ENCODE measurements at places on chromosomes 2 and 18.
A peak's percentile ranks its signal among the peaks of the same experiment; 100 is the strongest.

- no peak for DNase-seq
Measured at GRCh38 chr2:15038366-15039364, 406.1 kb downstream of the LRATD1 start.

- DNase-seq: no peak
Measured at GRCh38 chr2:156385242-156385641, 50.9 kb upstream of the GPD2 start.

DNA sequence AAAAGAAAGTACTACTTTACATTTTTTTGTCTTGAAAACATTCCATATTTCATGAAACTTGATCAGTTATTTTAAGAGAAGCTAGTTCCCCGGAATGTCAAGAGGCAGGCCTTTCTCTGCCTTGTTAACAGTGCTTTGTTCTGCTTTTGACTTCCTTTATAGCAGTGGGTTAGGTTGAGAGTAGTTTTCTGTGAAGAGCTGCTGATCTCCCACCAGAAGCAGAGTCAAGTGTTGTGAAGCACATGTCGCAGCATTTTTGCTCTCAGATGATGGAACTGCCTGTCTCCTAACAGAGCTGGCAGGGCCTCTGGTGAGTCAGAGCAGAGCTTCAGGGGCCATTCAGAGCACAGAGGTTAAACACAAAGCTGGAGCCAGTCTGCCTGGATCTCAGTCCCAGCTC lies 871.8 kb downstream of the SLC4A3 start:
- DNase-seq: peak; percentile 62

DNA sequence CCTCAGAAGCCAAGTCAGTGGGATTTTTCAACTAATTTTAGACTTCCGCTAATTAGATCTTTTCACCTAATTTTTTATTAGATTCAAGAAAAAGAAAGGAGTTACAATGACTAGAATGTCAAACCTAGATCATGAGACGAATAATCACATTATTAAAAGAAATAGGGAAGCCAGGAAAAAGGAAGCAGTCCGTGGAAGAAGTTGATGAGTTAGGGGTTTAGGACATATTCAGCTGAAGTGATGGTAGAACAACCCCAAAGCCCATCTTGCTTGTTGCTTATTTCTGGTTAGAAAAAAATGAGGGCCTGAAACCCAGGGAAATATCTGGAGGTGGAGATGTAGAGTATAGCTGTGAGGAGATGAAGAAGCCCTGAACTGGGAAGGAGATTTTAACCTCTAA lies 8.0 kb downstream of the KLF7 start:
- no peak for DNase-seq

- DNase-seq: no peak
Measured at GRCh38 chr2:142918624-142919023, 41.2 kb downstream of the KYNU start.

DNA sequence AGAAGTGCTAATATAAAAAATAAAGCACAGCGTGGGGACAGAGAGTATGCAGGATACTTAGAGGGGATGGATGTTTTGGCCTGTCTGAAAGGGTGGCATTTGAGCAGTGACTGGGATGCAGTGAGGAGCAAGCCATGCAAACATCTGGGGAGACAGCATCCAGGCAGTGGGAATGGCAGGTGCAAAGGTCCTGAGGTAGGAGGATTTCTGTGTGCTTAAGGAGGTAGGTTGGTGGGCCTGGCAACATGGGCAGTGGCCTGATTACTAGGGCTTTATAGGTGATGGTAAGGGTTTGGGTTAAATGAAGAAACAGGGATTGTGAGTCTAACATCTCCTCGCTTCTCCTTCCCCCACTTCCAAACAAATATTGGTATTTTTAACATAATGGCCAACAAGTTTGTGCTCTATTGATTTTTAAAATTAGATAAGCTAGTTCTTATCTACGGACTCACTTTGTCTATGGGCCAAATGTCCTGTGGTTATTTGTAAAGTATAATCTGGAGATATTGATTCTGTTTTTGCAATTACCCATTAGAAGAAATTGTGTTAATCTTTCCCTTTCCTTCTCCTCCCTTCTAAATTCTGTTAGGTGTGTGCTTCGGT lies 2.4 kb downstream of the AOX1 start:
- no peak for DNase-seq

DNA sequence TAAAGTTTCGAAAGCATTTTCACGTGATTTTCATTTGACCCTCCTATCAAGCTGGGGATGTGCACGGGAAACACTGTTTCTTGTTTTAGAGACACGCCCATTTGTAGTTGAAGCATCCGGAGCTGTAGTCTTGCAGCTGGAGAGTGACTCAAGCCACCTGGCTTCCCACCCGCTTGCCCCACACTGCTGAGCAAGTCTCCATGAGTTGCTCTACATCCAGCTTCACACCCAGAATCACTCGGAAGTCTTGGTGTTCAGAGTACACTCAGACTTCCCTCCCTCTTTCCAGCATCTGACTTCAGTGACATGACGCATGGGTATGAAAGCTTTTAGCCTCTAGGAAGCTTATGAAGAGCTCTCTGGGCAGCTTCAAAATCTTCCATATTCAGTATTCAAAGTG lies 262.4 kb downstream of the NBAS start:
- no peak for DNase-seq

GRCh38 chr2:234300391-234300925 lies 196.4 kb downstream of the ARL4C start:
- DNase-seq: no peak

DNA sequence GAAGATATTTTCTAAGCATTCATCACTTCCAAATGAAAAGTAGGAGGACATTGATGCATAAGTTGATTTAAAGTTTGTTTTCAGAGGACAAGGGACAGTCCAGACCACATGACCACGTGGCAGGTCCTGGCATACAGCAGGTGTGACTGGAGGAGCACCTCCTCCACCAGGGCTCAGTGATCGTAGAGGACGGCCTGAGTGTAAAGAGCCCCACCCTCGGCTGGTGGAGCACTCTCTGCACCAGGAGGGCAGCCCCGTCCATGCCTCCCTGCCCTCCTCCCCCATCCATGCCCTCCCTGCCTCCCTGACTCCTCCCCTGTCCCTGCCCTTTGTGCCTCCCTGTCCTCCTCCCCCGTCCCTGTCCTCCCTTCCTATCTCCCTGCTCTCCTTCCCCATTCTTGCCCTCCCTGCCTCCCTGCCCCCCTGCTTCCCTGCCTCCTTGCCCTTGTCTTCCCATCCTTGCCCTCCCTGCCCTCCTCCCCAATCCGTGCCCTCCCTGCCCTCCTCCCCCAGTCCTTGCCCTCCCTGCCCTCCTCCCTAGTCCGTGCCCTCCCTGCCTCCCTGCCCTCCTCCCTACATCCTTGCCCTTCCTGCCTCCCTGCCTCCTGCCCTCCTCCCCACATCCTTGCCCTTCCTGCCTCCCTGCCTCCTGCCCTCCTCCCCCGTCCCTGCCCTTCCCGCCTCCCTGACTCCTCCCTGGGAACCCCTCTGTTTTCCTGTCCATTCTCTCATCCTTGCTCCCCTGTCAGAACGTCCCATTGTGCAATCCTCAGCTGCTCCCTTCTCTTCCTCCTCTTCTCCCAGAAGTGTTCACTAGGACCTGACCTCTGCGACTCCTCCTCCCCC lies 47.9 kb downstream of the ANKMY1 start:
- peak; percentile 12 for DNase-seq

- no peak for DNase-seq
Measured at GRCh38 chr18:35005963-35006577, 35.1 kb upstream of the MAPRE2 start.
